CD4-positive, alpha-beta T cell treated with Interferon alpha-2 for 1 hour (primary cell): ENCODE measurements at places on chromosomes 1 and 21.

GRCh38 chr1:63316598-63316983 is 5.8 kb upstream of the FOXD3 start:
- DNase-seq: no peak

DNA sequence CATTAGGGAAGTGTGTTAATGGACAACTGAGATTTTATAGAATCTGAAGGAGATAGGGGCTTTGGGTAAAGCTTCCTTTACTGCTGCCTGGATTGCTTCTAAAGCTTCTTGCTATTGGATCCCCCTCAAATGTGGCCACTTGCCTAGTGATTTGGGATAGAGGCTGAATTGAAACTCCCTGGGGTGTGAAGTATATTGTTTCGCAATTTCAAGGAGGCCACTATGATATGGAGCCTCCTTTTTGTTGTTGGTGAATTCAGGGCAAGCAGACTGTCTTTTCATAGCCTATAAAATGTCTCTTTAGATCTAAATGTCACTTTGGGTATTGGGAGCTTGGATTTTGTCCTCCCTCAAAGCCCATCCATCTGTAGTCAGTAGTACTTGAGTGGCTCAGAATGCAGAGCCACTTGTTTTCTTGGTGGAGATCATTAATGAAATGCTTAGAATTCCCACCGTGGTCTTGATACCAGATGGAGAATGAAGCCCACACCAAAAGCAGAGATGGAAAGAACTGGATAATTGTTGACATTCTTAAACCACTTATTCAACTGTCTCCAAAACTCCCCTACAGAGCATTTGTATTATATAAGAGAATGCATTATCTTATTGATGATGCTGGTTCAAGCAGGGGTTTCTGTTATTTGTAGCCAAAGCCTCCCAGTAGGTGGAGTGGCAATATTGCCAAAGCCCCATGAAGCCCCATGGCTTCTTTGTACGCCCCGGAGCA is 144.3 kb upstream of the KCNE2 start:
- DNase-seq: no peak

DNA sequence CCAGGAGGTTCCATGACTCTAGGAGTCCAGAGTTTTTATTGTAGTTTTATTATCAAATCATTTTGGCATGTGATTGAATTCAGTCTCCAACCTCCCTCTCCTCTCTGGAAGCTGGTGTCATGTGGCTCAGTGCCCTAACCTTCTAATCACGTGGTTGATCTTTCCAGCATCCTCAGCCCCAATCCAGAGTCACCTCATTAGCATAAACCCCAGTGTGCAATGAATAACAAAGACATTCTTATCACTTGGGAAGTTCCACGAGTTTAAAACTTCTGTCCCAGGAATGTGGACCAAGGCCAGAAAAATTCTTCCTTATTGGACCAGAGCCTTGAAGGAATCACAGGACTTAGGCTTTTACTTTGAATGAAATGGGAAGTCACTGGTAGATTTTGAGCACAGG is 52.2 kb downstream of the KIRREL1 start:
- DNase-seq: no peak

- peak; percentile 83 for DNase-seq
Observed at GRCh38 chr1:160675641-160676410, 29.0 kb upstream of the SLAMF1 start.

DNA sequence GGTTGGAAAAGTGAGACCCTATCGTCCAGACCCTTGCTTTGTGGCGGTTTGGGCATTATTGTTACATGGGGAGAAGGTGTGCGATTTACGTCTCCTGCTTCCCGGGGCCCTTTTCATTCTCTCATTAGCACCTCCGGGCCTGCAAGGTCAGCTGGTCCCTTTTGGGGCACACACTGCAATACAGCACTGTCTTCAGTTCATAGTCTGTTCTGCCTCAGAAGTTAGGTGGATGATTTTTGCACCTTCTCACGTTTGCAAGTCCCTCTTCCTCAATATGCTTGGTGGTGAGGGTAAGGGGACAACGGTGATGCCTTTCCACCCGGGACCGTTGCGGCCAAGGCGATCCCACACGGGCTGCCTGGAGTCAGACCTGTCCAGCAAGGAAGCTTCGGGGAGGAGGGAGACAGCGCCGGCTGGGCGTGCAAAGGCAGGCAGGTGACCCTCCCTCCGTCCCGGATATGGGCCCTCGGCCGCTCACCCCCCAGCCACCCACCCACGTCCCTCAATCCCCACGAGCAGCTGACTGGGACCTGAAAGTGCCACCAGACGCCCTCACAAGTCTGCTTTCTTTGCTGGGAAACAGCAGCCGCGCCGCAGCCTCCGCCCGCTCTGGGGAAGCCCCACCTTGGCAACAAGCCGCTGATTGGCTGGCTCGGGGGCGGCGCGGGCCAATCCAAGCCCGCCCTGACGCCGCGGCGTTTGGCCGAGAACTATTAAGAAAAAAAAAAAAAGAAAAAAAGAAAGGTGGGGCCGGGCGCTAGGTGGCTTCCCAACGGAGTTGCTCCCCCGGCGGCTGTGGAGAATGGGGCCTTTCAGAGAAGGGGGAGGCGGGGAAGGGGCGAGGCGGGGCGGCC is 21.7 kb downstream of the BTG2 start:
- peak; percentile 95 for DNase-seq

DNA sequence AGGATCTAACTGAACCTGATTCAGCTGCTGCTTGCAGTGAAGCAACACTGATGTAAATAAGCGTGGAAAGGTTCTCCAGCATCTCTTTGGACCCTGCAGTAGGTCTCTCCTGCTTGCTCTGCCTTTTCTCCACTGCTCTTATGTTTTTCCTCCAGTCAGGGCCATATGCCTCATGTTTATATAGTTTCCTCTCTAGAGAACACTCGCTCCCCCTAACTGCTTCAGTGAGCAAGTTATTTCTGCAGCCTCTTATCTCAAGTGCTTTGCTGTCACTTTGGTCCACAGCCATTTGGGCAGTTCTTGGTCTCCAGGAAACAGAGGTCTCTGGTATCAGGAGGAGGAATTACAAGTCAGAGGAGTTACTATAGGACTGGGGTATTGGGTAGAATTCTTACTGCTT is 5.3 kb downstream of the PRUNE1 start:
- DNase-seq: no peak

DNA sequence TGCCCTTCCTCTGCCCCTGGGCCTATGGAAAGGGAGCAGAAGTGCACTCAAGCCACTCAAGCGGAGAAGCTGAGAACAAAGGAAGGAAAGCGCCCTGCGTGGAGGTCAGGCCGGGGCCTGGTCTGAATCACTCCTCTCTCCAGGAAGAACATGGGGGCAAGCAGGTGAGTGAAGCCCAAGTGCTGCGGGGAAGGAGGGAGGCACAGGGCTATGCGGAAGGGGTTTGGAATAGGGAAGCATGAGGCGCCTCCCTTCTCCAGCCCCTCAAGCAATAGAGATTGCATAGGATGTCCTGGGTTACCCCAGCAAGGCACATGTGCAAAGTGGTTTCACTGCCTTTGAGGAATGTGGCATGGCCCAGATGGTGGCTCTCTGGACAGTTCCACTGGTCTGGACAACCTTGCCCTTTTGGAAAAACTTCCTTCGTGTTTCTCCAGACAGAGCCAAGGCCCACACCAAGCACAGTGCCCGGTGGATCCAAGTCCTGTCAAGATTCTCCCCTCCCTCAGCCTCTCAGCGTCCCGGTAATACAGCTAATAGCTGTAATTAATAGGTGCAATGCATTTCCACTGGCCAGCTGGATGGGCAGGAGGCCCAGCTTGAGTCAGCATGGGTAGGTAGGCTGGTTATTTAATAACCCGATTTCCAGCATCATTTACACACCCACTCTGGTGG is 13.7 kb downstream of the BLACAT1 start:
- no peak for DNase-seq

DNA sequence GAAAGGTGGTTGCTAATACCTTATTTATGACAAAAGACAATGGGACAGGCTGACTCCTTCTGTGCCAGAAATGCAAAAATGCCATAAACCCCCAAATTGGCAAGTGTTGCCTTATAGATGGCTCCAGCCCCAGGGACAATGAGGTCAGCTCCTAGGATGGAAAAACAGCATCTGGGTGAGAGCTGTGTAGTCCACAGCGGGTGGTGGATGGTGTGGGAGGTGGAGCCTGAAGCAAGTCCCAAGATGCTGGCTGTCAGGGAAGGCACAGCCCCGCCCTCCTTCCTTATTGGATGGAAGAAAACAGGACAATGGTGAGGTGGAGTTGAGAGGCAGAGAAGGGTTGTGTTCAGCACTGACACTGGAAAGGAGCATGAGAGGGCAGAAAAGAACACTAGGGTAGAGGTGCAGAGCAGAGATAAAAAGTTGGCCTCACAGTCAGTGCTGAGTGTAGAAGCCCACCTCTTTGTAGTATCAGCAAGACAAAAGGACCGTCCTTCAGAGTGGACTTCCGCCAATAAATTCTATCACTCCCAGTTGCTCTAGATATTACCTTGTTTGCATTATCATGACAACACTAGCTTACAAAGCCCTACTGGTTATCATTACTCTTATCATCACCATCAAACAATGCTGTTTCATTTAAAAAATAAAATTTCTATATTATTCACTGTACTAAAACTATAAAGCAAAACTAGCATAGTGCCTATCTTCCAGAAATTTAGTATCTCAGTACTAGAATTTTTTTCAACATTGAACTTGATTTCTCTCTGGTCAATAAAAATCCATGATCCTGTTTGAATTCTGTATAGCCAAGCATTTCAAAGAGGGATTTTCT is 3.7 kb upstream of the SDE2 start:
- peak; percentile 56 for DNase-seq

GRCh38 chr1:55015731-55016620 is 17.2 kb downstream of the BSND start:
- no peak for DNase-seq

DNA sequence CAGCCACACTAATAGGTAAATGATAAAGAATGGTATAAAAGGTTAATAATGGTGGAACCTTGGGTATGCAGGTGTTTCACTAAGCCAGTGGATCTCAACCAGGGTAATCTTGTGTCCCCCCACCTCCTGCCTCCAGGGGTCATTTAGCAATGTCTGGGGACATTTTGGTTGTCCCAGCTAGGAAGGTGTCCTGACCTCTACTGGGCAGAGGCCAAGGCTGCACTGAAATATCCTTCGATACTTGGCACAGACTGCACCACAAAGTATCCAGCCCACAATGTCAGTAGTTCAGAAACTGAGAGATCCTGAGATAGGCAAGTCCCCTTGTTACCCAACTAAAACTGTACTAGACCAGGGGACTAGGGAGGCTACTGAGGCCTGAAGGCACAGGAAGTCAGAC is 113.6 kb upstream of the TIAM1 start:
- no peak for DNase-seq

DNA sequence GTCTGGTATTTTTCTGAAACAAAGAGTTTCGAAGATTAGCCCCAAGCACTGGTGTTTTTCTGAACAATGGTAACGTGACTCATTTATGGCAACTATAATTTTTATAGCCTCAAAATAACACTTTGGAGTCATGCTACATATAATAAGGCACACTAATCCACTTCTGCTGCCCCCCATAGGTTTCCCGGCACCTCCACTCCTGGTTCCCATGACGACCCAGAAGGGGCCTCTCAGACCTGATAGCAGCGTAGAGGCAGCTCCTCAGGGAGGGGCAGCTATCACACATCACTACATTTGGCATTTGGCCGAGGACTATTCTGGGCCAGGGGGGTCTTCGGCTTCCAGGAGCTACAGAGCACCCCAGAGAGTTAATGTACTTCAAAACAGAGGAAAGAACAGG is 23.3 kb downstream of the CAPN8 start:
- DNase-seq: no peak

- DNase-seq: no peak
Observed at GRCh38 chr1:212622906-212623305, 14.3 kb downstream of the ATF3 start.

GRCh38 chr1:110612060-110612745 is 6.0 kb upstream of the KCNA2 start:
- DNase-seq: no peak

- no peak for DNase-seq
Observed at GRCh38 chr1:1281533-1282321, 1.5 kb downstream of the SCNN1D start.

DNA sequence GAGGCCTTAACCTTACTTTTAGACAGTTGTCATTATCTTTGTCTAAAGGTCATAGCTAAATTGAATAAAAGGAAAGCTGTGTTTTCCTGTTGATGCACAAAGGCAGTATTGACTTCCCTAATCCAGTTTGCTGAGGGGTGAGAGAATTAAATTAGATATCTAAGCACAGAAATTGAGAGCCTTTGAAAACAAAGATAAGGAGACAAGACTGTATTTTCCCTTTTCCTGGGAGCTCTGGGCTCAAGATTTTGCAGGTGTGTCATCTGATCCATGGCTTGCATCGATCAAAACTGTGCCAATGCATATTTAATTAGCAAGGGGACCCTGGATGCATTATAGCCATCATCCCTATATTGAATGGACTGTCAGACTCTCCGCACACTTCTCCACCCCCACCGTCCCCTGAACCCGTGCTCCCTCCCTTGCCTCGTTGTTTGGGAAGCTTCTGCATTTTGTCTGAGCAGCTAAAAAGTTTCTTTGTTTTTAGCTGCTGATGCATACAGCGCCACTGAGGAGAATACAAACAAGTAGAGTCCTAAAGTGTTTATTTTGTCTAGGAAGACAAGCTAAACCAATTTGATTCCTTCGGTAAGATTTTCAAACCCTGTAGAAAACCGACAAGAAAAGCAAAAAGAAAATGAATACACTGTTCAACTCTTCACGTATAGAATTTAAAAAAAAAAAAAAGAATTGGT is 186.3 kb downstream of the NFIA start:
- no peak for DNase-seq

- DNase-seq: no peak
Observed at GRCh38 chr21:41751611-41752011, 15.2 kb downstream of the RIPK4 start.

- no peak for DNase-seq
Observed at GRCh38 chr1:156376958-156377919, 8.2 kb downstream of the RHBG start.

GRCh38 chr1:25369241-25369640 is 31.1 kb downstream of the TMEM50A start:
- no peak for DNase-seq
